Stimulated activated CD4-positive, alpha-beta T cell treated with anti-CD3 and anti-CD28 coated beads, Interleukin-1b, Interleukin-23, amount 100 ng/mL, for 24 hours (primary cell): ENCODE measurements at places on chromosomes 6 and 20.

DNA sequence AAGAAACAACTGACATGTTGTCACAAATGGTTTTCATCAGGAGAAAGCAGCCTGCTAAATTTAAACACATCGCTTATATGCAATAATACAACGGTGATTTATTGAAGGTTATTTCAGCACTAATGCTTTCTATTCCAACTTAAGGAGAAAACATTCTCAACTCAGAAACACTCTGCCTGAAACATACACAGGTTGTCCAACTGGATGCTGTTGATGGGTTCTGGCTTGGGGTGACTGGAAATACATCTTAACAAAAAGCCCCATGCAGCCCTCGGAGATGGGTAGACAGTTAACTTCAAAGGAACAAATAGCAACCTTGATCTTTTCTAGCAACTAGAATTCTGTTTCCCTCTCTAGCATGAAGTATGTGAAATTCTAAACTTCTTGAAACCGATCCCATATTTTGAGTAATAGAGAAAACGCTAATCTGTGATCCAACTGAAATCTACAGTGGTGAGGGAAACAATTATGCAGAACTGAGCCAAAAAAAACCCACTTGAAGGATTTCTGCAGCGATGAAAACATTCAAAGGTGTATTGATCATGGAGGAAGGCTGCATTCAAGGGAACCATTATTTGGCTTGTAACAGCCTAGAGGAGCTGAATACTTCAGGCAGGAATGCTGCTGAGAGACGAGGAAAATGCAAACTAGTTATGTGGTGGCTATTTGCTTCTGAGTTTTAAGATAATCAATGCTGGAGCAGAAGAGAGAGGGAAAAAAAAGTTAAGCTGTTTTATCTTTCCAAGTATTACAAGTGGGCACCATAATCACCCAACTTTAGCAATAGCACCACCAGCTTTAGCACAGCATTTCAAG, 6.9 kb downstream of the ZMYND8 start:
- no peak for DNase-seq

GRCh38 chr20:22824077-22824476, 211.0 kb upstream of the SSTR4 start:
- DNase-seq, result no peak

- no peak for DNase-seq
Observed at GRCh38 chr20:34915749-34916455, 39.5 kb downstream of the ACSS2 start.

DNA sequence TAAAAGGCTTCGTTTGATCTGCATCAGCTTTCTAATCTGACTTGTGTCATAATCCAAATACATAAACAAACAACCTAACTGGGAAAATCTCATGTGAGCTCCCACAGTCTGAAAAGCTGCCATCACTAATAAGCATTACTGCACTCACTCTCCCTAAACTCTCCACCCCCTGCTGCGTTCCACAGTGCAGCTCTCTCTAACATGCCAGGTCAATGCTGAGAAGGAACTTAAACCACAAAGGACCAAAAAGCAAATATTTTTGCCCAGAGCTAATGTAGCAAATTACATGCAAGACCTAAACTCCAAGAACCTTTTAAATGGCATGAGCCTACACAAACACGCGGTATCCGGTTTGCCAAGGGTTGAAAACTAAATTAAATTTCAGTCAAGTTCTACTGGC, 542.3 kb upstream of the JARID2 start:
- DNase-seq, result no peak

DNA sequence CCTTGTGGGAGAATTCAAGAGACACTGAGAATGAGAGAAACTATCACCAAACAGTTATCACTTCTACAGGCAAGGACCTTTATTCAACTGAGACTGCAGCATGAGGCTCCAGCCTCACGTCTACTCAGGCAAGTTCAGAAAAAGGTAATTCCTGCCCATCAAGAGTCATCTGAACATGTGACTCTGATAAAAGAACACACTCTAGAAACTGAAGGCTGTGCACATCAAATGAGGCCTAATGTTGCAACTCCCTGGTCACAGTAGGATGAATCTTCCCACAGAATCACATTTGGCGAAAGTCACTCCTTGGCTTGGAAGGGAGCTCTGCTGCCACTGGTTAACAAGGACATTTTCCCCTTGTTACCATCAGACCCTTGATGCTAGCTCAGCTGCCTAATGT, 71.2 kb upstream of the EMILIN3 start:
- DNase-seq, result no peak

DNA sequence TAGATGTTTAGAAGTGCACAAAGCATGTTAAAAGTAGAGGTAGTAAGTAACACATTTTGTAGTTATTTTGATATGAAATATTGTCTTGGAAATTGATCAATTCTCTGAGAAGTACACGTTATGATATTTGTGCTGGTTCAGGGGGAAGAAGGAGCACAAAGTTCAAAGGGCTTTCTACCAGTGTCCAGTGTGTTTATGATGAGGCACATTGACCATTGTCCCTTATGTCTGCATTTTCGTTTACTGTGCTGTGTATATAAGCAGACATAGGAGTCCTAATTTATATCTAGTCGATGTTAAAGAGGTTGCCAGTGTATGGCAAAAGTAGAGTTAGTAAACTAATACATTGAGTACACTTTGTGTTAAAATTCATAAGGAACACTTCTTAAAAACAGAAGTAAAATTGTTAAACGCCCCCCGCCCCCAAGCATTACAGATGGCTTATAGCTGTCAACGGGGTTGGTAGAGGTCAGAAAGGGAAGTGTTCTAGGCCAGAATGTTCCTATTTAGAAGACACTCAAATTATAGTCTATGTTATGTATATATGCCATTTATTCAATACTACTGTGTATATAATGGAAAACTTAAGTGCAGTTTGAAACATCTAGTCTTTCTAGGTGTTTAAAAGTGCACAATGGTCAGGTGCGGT, 13.3 kb upstream of the HMGN4 start:
- no peak for DNase-seq

- no peak for DNase-seq
Observed at GRCh38 chr6:56787209-56787608, 144.5 kb upstream of the DST start.

DNA sequence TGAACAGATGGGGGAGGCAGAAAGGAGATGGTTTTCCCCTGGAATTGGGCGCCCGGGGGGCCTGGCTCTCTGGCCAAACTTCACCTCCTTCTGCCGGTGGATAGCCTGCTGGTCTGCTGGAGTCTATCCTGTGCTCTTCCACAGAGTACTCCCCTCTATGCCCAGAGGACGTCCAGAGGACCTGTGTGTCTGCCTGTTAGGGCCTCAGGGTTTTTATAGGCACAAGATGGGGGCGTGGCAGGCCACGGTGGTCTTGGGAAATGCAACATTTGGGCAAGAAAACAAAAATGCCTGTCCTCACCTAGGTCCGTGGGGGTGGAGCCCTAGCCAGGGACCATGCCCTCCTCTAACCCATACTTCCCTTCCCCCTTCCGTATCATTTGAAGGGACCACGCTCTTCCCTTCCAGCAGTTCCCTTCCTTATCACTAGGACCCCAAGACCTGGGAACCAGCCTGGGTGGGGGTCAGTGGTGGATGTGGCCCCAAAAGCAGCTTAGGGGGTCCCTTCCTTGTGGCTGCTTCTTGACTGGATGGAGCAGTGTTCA, 53.6 kb upstream of the ZNF337 start:
- DNase-seq, result no peak

GRCh38 chr20:881051-881782, 34.9 kb downstream of the ANGPT4 start:
- DNase-seq, result no peak

GRCh38 chr6:71476872-71477271, 188.3 kb downstream of the OGFRL1 start:
- DNase-seq, result no peak

- DNase-seq, result no peak
Observed at GRCh38 chr6:166766769-166767168, 139.7 kb upstream of the RPS6KA2 start.
